Omental fat pad (tissue), 4 donors: ENCODE measurements at places on chromosomes 12 and 14.

DNA sequence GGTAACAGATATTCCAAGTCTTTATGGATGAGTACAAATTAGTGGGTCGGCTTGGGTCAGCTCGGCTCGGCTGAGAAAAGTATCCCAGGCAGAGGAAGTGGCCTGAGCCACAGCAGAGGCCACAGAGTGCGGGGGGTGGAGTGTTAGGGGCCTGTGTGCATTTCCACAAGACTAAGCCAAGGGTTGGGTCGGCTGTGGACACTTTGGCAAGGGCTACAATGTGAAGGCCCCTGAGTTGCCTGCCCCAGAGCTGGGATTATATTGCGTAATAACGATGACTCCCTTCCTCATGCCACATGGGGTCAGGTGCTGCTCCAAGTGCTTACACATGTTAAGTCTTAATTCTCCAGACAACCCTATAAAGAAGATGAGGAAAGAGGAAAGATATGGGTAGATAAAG lies 11.4 kb downstream of the EVL start:
- DNase-seq: no peak

DNA sequence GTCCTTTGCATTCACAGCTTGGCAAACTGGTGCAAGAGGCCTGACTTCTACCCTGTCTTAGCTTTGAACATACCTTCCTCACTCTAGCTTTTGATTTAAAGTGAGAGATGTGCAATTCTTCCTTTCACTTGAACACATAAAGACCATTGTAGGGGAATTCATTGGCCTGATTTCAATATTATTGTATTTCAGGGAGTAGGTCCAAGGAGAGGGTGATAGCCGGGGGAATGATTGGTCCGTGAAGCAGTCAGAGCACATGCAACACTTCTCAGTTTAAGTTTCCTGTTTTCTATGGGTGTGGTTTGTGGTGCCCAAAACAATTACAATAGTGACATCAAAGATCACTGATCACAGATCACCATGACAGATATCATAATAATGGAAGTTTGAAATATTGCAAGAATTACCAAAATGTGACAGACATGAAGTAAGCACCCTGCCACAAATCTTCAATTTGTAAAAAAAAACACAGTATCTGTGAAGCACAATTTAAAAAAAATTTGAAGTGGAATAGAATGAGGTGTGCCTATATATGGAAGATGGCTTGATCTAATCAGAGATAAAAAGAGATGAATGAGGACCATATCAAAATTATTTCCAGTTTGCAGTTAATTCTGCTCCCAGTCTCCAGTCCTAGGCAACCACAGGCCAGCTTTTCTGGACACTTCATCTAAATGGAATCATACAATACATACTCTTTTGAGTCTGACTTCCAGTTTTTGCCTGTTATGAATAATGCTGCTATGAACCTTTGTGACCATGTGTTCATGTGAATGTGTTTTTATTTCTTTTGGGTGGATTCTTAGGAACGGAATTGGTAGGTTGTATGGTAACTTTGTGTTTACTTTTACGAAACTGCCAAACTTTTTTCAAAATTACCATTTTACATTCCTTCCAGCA lies 23.2 kb downstream of the BORCS5 start:
- no peak for DNase-seq

DNA sequence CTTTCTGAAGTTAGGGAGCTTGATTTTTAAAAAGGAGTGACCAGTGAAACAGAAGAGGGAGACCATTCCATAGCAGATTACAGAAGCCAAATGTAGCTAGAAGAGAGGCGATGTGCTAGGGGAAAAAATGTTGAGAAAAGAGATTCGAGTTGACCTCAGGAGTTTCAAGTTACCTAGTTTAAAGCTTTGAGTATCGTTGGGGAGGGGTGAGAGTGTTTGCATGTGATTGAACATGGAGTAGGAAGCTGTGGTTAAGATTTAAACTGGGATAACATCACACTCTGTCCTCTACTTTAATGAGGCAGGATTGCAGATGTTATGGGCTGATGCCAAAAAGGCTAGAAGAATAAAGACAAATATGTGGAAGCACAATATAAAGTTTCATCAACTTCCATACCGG lies 3.7 kb downstream of the LETMD1 start:
- no peak for DNase-seq

GRCh38 chr12:114006482-114007425 lies 40.6 kb upstream of the RBM19 start:
- DNase-seq: no peak

- no peak for DNase-seq
Measured at GRCh38 chr12:48882315-48882687, 16.6 kb upstream of the RND1 start.
